ENCODE measurements at places on chromosomes 3 and 15.

DNA sequence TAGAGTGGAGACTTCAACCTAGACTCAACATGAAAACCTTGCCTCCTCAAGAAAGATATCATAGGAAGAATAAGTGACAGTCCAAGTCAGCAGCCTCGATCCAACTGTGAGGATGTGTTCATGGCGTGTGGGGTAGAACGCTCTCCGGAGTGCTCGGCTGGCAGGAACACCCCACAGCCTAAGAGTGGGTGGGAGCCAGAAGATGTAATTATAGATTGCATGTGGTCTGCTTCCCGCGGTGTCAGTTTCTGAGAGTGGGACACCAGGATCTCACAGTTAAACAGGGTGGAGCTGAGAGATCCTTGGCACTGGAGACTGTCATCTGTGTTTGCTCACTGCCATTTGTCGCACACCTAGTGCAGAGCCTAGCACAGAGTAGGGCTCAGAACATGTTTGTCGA lies 158.0 kb downstream of the CTNNB1 start:
- no peak for DNase-seq

- no peak for DNase-seq
Measured at GRCh38 chr3:137998121-137999042, 11.6 kb upstream of the CLDN18 start.

GRCh38 chr3:15476378-15476777 lies 45.1 kb downstream of the COLQ start:
- no peak for DNase-seq

- peak; percentile 7 for DNase-seq
Measured at GRCh38 chr3:27659279-27660021, 62.7 kb downstream of the EOMES start.

DNA sequence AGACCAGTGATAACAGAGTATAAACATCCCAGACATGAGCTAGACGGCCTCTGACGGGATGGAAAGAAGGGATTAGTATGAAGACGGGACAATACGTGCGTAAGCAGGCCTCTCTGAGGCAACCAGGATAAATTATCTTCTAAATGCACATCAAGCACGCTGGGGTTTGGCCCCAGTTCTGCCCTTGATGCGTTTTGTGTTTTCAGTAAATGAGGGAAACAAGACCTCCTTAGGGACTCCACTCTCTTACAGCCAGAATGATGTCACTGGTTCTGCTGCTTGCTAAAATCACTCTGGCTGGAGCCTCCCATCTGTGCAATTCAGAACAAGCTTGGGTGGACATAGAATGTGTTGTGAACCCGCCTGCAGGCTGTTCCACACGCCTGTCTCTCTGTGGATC lies 156.0 kb upstream of the MCTP2 start:
- no peak for DNase-seq

DNA sequence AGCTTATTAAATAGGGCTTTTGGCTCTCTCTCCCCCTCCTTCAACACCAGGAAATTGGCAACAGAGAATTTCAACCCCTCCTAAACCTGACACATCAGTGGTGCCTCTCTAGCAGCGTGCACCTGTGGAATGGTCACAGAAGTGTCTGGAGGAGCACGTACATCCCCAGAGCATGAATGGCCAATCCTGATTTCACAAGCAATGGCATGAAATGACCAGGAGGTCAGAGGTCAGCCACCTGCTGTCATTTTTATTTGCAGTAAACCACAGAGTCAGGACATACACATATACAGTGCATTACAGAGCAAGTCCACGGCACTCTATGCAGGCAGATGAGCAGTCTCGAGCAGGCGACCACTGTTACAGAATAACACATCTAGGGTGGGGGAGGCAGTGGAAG lies 25.1 kb upstream of the ETV5 start:
- DNase-seq: no peak

DNA sequence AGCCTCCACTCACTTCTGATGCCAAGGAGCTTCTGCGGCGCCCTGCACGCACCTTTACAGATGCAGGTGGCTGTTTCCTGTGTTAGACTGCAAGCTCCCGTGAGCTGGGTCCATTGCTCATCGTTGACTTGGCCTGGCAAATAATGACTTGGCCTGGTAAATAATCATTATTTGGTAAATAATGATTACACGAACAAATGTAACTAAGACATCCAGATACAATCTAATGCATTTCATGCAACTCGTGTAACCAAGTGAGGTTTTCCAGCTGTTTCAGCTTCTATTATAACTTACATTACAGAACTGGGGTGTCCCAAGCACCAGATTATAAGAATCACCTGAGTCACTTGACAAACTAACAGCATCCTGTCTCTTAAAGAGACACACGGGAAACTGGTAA lies 92.1 kb upstream of the BHLHE40 start:
- DNase-seq: no peak

- DNase-seq: no peak
Measured at GRCh38 chr15:58758141-58758540, 8.6 kb upstream of the ADAM10 start.

GRCh38 chr15:63504247-63504978 lies at the start of gene USP3:
Gene USP3, plus strand, starts transcription at chr15:63504593. Its CDS starts 147 bp downstream, at chr15:63504740.
- DNase-seq: peak; percentile 93

- DNase-seq: no peak
Measured at GRCh38 chr15:92958105-92958504, 58.0 kb downstream of the CHD2 start.

GRCh38 chr3:129612534-129613366 lies 6.3 kb upstream of the PLXND1 start:
- no peak for DNase-seq

DNA sequence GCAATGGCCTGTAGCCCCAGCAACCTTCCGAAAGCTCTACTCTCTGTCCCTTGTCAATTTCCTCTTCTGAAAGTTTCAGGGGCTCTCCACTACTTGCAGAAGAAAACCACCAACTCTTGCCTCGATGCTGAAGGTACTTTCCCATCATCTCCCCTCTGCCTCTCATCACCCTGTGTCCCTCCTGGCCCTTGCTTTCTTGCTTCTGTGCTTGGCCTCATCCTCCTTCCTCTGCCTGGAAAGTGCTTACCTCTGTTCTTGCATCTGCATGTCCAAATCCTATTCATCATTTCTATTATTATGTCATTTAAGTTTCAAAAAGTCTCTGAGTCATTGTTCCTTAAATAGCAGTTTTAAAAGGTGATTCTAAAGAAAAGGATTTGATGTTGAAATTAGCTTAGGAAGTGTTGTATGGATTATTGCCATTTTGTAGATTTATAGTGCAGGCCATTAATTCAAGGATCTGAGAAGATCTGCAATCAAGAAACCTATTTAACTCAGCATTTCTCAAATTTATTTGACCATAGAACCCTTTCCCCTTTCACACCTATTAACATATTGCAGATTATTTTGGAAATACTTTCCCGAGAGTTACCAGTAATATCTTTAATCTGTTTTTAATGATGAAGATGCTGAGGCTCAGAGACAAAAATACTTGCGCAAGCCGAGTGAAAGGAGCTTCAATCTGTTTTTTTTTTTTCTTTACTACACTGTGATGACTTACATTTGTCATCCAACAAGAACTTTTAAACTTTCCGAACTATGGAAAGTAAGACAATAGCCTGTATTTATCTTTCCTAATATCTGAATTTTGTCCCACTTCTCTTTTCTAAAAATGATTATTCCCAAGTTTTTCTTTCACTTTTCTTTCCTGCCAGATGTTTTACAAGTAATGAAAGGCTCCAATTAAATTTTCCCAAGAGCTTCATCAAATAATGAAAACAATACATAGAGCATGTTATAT lies 22.3 kb upstream of the CFAP161 start:
- DNase-seq: no peak

- peak; percentile 45 for DNase-seq
Measured at GRCh38 chr3:120244834-120245225, 40.2 kb downstream of the GPR156 start.

DNA sequence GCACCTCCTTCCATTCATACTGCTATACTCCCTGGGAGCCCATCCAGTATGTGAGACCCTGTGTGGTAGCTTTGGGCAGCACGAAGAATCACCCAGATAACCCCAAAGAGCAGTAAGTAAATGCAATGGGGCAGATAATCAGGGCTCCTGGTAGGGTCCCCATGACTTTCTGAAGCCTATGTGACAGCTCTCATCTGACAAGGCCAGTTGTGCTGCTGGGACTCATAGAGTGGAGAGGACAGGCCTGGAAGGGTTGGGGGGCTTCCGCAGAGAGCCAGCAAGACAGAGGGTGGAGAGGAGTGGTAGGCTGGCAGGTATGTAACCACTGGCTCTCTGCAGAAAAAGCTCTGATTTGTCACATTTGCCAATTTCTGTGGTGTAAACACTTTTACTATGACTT lies 3.2 kb upstream of the SLC6A20 start:
- DNase-seq: no peak

DNA sequence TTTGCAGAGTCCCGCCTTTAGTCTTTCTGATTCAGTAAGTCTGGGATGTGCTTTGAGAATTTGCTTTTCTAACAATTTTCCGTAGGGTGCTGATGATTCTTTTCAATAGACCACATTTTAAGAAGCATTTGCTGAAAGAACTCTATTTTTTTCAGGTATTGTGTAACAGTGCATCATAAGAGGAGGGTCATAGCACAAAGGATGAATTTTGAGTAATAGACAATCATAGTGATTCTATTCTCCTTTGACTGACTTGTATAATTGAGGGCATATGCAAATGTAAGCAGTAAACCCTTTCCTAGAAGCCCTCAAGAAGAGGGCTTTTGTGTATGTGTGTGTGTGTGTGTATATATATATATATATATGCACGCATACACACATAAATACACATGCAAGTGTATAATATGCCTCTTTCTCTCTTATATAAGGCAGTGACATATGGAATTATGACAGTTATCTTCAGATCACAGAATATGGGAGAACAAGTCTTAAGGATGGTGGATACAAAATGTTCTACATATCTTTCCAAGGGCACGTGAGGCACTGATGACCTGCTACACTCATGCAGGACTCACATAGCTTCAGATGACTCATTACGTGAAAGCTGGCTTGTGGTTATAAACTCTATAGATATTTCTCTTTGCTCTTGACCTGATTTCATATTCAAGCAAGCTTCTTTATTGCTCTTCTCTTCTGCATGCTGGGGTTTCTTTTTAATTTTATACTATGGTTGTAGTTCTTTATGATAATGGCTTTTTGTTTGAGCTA lies 6.5 kb upstream of the PLSCR1 start:
- DNase-seq: no peak

GRCh38 chr15:89778861-89779260 lies 2.7 kb downstream of the MESP2 start:
- no peak for DNase-seq

DNA sequence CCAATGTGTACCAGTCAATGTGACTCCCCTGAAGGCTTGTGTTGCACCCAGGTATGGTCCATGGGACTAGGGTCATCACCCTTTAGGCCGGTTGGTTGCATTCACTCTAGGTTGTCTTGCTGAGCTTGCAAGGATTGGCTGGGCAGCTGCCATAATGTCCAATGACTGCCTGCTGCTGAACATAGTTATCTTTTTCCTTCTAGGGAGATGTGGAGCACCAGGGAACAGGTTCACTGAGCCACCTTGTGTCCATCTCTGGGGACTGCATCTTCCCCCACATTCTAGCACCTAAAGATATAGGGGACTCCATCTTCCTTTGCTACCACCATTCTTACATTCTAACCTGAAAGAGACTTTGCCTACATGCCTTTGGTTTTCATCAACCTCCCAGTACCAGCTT lies 580.4 kb upstream of the TBL1XR1 start:
- peak; percentile 36 for DNase-seq

DNA sequence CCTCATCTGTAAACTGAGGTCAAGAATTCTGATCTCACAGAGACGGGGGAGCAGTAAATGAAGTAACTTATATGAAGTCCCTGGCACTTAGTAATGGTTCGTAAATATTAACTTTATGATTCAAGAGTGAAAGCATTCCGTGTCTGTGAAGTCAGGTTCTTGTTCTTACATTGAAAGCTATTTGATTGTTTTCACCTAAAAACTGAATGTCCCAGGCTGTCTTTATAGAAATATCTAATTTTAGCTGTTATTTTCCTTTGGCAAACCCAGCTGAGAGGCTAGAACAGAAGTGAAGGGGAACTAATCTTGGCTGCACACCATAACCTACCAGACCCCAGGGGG lies 84.5 kb downstream of the CHSY1 start:
- no peak for DNase-seq

GRCh38 chr3:152413240-152413639 lies 144.5 kb downstream of the MBNL1 start:
- no peak for DNase-seq

- no peak for DNase-seq
Measured at GRCh38 chr3:21779909-21780308, 28.9 kb upstream of the ZNF385D start.

DNA sequence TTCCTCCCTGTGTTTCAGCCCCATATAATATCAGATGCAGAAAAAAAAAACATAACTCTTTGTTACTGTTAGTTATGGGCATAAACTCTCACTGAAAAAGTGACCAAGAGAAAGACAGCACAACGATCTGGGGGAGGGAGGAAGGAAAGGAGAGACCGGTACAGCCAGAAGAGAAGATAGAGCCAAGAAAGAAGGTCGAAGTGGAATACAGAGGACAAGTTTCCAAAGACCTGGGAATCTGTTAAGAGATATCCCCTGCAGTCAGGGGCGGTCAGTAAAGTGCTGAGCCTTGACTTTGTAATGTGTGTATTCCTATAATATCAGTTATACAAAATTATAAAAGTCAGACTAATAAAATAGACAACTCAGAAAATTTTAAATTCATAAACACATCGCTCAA lies 3.3 kb downstream of the ALDH1A2 start:
- DNase-seq: no peak

GRCh38 chr15:71085809-71086208 lies 29.5 kb upstream of the THSD4 start:
- no peak for DNase-seq

DNA sequence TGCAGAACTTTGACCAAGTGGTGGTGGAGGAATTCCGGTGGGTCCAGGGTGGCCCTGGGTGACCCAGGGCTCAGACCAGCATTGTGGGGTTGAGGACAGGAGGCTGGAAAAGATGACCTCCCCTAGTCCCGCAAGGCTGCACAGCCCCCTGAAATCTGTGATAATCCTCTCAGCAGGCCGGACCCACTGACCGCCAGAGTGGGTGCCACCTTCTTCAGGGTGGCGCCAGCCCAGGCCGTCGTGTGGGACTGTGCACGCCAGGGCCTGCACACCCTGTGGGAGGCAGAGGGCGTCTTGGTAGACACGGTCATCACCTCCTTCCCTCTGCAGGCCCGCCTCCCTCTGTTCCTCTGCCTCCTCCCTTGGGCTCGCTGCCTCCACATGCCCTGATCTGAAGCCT lies 137.7 kb downstream of the TBC1D2B start:
- no peak for DNase-seq

Measured in NCI-H1092 (cell line).